ENCODE measurements at places on chromosomes 7 and 10.
A peak's percentile ranks its signal among the peaks of the same experiment; 100 is the strongest.

DNA sequence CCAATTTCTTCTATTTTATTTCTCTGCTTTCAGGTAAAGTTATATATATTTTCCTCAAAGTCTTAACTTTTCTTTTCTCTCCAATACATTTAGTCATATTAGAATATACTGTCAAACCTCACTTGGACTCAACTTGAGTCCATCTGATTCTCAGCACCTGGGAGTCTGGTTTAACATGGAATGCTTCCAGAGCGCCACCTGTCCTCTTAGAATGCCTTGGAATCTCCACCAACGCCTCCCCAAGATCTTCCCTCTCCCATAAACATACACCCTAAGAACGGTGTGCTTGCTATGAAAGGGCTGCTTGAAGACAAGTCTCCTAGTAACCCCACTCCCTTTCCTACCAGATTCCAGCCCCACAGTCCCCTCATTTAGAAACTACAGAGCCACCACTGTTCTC is 229.1 kb upstream of the MKLN1 start:
- DNase-seq: no peak

- no peak for DNase-seq
Observed at GRCh38 chr7:94008537-94008936, 4.4 kb upstream of the BET1 start.

GRCh38 chr10:63766745-63767137 is 245.5 kb downstream of the REEP3 start:
- no peak for DNase-seq

DNA sequence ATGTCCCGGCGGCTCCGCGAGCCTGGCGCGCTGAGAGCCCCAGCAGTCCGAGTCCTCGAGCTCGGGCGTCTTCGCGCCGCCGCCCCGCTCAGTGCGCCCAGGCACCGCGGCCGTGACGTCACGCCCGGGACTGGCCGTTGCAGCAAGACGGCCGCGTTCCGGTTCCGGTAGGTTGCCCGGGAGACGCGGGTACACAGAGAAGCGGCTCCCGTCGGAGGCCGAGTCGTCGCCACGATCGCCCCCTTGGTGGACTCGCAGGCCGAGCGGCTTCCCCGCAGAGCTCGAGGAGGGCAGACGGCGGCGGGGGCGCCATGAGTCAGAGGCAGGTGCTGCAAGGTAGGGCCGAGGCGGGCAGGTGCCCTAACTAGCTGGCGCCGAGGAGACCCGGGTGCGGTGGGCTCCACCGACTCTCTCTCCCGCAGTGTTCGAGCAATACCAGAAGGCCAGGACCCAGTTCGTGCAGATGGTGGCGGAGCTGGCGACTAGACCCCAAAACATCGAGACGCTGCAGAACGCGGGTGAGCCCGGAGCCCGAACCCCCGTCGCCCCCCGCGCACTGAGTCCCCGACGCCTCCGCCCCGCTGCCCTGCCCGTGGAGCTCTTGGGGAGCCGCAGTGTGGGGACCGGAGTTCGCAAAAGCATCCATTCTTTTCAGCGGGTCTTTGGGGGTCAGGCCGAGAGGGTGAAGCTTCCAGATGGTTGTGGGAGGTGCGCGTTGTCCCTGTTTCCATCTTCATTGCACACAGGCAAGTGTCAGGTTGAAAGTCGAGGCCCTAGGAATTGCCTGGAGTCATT is at the start of gene SPAG6:
TSS of gene SPAG6 (plus strand) at position 196 of the 795 bp plus-strand sequence. CDS start at position 312, 116 bp downstream.
- DNase-seq: peak; percentile 36

GRCh38 chr10:77315496-77316129 is 322.0 kb downstream of the KCNMA1 start:
- DNase-seq: no peak

Measured in stimulated activated CD8-positive, alpha-beta memory T cell treated with anti-CD3 and anti-CD28 coated beads, Interleukin-7, amount 100 ng/mL, for 4 hours (primary cell).